ENCODE measurements at places on chromosomes 5 and 9.

GRCh38 chr9:86792136-86792535 lies 155.2 kb downstream of the GAS1 start:
- DNase-seq: no peak

DNA sequence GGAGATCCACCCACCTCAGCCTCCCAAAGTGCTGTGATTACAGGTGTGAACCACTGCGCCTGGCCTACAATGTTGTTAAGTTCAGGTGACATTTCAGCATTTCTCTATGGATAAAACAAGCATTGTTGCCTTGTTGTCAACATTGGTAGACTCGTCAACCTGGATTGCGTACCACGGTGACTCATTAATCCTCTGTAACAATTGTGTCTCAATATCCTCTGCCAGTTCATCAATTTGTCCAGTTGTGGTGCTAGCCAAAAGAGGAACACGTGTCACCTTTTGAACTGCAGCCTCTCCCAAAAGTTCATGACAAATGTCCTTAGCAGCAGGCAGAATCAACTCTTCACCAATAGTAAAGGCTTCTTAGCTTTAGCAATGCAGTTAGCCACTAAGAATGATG lies 46.3 kb upstream of the LARP1 start:
- no peak for DNase-seq

DNA sequence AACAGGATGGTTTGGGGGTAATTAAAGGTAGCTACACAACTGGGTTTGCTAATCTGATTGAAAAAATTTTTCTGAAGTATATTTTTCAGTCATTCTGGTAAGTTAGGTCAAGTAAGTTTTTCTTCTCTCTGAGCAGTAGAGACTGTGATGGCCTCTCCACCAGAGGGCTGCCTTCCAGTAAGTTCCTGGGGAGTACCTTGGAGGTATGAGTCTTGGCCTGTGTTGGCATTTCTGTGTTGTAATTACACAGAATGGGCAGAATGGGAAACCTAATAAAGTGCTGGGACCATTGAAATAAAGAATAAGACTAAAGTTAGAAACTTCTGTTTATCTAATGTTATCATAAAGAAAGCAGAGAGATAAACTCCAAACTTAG lies 430.8 kb downstream of the ARHGEF28 start:
- DNase-seq: peak; percentile 69

- DNase-seq: no peak
Measured at GRCh38 chr5:90359073-90359920, 50.3 kb downstream of the CETN3 start.

DNA sequence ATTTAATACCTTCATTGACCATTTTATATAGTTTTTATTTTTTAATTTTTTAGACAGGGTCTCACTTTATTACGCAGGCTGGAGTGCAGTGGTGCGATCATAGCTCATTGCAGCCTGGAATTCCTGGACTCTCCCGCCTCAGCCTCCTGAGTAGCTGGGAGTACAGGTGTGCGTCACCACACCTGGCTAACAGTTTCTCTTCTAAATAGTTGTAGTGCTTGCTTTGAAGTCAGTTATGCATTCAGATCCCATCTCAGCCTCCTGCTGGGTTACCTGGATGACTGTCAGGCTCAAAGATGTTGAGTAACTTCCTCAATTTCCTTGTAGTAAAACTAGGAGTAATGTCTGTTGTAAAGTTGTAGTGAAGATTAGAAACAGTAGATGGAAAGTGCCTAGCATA lies 21.4 kb downstream of the SNX18 start:
- DNase-seq: no peak

GRCh38 chr9:117542021-117542420 lies 127.2 kb upstream of the ASTN2 start:
- DNase-seq: peak; percentile 35

GRCh38 chr9:104794070-104794469 lies 30.1 kb downstream of the NIPSNAP3B start:
- no peak for DNase-seq

DNA sequence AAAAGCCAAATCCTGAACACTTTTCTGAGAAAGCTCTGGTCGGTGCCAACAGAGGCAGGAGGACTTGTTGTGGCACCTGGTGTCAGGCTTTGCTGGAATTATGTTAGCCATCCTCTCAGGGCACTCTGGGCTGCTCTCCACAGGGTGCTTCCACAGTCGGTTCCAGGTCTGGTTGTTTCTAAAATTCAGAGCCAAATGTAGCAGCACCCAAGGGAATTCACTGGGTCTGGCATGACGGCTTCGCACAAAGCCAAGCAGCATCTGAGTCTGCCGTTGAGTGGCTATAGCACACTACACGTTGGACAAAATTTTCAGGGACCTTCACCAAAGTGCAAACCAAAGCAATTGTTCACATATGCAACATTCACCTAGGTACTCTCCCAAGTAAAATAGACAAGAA lies 110.2 kb downstream of the PJA2 start:
- no peak for DNase-seq

DNA sequence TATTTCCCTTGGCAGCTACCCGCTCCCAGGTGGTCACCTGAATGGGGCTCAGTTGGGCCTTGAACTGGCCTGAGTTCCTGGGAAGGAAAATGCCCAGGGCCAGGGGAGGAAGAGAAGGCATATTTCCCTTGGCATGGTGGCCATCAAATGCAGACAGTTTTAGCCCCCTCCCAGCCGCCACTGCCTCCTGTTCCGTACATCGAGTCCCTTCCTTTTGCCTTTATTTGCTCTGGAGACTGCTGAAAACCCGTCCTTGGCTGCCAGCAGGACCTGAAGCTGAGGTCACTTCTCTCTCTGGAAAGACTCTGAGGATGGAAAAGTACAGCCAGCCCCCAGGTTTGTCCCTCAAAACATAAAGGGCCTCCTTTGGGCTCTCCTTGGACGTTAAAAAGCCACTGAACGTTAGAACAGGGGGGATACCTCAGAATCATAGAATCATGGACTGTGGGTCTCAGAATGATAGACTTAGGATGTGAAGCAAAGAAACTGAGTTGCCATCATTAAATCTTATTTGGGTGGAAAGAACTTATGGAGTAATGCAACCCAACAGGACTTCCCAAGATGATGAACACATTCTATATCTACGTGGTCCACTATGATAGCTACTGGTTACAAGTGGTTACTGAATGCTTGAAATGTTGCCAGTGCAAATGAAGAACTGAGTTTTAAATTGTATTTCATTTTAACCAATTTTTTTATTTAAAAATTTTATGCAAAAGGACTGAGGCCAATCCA lies 7.1 kb downstream of the SPARC start:
- DNase-seq: no peak

- no peak for DNase-seq
Measured at GRCh38 chr5:156991714-156992113, 28.7 kb upstream of the TIMD4 start.

GRCh38 chr5:82347201-82347865 lies 69.2 kb upstream of the RPS23 start:
- DNase-seq: no peak

GRCh38 chr5:14038341-14038959 lies 94.0 kb upstream of the DNAH5 start:
- DNase-seq: peak; percentile 39

DNA sequence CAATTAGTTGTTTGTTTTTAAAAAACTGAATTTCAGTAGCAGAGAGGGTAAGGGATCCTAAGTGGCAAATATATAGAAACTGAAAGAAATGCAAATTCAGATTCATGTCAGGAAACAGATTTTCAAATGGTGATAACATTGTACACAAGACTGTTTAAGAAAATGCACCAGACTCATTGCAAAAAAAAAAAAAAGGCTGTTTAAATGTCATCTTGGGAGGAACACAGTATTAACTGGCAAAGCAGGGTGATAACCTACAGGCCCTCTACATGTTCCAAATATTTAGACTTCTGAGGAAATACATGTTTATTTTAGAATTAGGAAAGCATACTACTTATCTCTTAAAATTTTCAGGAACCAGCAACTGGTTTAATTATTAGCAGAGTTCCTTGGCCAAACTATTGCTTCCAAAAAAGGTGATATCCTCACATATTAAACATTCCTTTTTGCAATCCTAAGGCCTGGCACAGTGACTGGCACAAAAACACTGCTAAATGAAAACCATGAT lies 114.5 kb downstream of the TSSK1B start:
- DNase-seq: no peak

GRCh38 chr5:177389241-177390169 lies 5.3 kb downstream of the SLC34A1 start:
- peak; percentile 69 for DNase-seq

DNA sequence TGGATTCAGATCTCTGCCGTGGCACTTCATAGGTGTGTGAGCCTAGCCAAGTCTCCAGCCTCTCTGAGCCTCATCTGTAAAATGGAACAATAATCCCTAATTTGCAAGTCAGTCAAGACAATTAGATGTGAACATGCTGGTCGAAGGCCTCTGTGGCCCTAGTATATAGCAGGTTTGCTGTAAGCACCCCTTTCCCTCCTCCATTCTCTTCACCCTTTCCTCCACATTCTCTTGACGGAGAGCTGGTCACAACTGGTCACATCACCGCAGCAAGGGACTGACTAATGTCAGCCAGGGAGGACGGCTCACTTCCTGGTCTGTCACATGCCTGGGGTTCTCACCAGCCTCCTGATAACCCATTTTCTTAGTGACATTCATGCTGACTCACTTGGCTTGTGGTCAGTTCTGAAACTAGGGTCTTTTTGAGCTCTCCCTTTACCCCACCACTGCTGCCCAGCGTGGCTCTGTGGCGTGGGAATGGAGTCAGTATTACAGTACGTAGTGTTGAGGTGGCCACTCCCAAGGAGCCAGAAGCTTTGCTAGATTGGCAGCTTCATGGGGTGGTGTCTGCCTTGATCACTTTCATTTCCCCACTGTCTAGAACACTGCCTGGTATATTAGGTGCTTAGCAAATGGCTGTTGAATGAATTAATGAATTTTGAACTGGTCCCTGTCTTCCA lies 47.8 kb downstream of the ERGIC1 start:
- DNase-seq: no peak

DNA sequence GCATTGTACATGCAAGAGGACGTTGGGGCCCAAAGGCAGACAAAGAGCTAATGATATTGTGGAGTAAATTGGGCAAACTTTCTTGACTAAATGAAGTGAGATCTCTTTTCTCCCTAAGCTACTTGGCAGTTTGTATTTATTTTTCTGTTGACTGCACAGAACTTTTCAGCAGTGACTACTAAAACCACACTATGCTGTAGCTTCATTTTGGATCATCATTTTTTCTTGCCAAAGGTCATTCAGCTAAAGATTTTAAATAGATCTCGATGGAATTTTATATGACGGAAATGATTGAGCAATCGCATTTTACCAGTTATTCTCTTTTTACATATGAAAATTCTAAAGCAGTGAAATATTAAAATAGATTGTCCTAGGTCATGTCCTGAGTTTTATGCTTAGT lies 286.1 kb upstream of the ACTBL2 start:
- no peak for DNase-seq

DNA sequence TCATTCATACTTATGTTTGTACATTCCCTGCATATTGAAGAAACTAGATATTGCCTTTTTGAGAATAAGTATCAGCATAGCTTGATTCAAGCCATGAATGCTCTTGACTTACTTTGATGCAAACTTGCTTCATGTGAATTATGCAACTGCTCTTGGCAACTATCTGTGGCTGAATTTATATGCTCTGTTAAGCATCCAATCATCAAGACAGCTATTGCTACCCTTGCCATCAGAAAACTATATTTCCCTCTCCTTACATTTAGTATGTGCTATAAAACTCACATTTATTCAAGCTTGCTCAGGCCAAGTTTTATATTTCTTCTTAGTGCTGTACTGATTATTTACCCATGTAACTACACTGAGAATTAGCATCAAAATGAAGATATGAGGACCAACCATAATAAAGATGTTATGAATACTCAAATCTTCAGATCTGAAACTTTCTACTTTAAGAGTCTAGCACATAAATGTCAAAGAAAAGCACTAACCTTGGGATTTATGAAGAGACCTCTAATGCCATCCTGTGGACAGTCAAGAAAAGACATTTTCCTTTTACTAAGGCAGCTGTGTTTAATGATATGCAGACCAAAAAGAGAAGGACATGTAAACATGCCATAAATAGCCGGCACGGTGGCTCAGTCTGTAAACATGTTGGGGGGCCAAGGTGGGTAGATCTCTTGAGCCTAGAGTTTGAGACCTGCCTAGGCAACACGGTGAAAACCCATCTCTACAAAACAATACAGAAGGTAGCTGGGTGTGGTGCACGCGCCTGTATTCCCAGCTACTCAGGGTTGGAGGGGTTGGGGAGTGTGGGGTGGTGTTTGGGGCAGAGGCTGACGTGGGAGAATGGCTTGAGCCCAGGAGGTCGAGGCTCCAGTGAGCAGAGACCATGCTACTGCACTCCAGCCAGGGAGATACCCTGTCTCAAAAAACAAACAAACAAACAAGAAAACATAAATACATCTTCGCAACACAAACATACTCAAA lies 267.0 kb upstream of the TYRP1 start:
- DNase-seq: peak; percentile 57

DNA sequence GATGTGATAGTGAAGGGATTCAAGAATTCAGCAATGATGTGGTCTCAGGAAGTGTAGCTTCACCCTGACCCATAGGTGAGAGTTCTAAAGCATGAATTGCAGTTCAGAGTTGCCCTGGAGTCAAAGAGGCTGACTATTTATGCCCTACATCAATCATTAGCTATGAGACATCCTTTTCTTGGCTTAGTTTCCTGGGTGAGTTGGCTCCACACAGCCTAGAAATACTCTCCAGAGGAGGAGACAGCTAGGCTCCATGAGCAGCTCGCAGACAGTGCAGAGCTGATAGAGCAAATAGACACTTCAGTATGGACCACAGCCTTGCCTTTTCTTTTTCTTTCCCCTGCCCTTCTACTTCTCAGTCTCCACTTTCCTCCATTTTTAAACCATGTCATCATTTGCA lies 1651.8 kb downstream of the MAT2B start:
- no peak for DNase-seq

DNA sequence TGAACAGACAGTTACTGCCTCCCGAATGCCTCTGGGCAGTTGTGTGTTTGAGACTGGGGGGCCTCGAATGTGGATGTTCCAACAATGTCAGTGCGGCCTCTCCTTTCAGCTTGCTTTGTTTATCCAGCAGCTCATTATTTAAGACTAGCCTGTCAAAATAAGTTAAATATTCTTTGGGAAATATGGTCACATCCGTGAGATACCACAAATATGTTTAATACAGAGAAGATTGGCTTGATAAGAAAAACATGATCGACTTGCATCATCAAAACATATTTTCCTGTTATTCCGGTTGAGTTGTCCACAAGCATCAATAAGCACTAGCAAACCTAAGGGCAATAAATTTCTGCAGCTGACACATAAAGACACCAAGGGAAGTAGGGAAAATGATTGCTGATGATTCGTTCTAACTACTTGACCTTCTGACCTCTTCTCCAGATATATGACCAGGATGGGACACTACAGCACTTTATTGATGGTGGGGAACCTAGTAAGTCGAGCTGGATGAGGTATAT lies 66.5 kb downstream of the PRDM6 start:
- no peak for DNase-seq

GRCh38 chr9:125700791-125701190 lies 6.2 kb downstream of the MAPKAP1 start:
- peak; percentile 59 for DNase-seq

- DNase-seq: peak; percentile 90
Measured at GRCh38 chr5:135834639-135835529, at the start of gene SLC25A48. Gene SLC25A48, plus strand, starts transcription at chr5:135834663. Its CDS starts 185 bp downstream, at chr5:135834848.

- DNase-seq: no peak
Measured at GRCh38 chr5:52824827-52825226, 37.1 kb downstream of the ITGA1 start.

All from mesendoderm (in vitro differentiated cells).